ENCODE measurements at places on chromosomes 16 and 17.

- DNase-seq, result peak; percentile 19
Observed at GRCh38 chr16:72992142-72992601, 55.8 kb downstream of the ZFHX3 start.

DNA sequence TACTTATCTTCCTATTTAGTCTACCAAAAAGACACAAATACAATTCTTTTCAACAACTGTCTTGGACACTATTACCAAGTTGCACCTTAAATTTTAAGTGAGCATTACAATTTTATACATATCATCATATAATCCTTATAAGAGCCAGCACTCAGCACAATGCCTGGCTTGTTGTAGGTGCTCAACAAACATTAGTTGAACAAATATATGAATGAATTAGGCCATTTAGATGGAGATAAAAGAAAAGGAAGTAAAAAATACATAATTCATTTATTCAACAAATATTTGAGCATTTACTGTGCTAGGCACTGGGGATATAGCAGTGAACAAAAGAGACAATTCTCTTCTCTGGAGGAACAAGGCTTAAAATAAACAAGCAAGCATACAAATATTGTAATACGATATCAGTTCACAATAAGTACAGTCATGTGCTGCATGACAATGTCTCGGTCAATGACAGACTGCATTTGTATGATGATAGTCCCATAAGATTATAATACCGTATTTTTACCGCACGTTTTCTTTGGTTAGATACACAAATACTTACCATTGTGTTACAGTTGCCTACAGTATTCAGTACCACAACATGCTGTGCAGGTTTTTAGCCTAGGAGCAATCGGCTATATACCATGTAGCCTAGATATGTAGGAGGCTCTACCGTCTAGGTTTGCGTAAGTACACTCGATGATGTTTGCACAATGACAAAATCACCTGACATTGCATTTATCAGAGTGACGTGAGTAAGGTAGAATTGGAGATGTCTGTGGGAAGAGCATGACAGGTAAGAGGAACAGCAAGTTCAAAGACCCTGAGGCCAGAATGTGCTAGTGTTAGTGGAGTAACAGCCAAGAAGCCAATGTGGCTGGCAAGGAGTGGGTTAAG is 86.4 kb upstream of the HS3ST2 start:
- DNase-seq, result no peak

- DNase-seq, result no peak
Observed at GRCh38 chr16:13441675-13442074, 478.3 kb upstream of the ERCC4 start.

DNA sequence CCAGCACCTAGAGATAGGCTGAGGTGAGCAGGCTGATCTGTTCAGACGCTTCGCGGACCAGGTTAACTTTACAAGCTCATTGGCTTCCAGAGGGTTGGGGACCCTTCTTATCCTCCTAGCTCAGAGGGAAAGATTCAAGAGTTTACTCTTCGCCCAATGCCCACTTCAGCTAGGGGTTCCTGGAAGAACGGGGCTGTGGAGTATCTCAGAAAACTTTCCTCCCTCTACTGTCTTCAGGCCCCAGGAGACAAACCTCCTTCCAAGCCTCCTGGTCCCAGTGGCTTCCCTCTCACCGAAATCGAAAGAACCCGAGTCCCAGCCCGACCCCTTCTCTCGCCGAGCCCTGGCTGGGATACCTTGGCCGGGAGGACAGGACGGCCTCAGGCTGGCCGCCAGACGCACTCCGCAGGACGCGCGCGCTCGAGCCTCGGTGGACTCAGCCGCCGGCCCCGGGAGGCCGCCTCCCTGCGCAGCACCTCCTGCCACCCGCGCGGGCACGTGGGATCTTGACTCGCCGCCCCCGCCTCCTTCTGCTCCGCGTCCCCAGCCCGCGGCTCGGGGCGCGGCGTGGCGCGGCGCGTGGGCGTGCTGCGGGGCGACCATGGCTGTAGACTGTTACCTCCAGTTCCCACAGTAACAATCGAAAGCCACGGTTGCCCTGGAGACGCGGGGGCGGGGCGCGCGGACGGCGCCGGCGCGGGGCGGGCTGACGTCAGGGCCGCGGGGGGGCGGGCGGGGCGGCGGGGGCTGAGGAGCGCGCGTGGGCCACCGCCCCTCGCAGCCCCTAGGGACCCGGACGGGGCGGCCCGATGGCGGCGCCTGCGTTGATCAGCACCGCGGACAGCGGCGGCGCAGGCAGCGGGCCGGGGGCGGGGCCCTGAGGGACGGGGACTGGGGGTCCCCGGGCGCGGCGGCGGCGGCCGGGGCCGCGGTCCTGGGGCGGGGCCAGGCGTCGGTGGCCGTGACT is 5.3 kb upstream of the HIC1 start:
- peak; percentile 88 for DNase-seq

DNA sequence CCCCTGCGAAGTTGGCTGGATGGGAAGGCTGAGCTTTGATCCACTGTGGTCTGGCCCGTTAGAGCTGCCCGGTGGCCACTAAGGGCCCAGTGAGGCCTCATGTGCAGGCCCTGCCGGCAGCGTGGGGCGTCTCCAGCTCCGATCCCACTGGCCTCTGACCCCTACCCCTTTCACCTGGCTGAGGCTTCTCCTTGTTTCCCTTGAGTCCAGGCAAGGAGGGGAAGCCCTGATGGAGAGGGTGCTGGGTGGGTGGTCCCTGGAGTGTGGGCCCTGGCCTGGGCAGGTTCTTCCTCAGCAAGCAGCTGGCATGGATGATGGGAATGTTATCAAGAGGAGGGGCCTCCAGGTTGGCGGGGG is 356.8 kb downstream of the SEC14L1 start:
- DNase-seq, result no peak

GRCh38 chr16:9670033-9670432 is 512.2 kb downstream of the GRIN2A start:
- no peak for DNase-seq

GRCh38 chr17:17395885-17396284 is 80.9 kb upstream of the MED9 start:
- DNase-seq, result no peak

Measured in COLO829 (cell line).